GDM1 (cell line): ENCODE measurements at places on chromosomes 16 and 17.

- no peak for DNase-seq
These were observed 11.8 kb downstream of the MPO start for GRCh38 chr17:58268774-58269556.

DNA sequence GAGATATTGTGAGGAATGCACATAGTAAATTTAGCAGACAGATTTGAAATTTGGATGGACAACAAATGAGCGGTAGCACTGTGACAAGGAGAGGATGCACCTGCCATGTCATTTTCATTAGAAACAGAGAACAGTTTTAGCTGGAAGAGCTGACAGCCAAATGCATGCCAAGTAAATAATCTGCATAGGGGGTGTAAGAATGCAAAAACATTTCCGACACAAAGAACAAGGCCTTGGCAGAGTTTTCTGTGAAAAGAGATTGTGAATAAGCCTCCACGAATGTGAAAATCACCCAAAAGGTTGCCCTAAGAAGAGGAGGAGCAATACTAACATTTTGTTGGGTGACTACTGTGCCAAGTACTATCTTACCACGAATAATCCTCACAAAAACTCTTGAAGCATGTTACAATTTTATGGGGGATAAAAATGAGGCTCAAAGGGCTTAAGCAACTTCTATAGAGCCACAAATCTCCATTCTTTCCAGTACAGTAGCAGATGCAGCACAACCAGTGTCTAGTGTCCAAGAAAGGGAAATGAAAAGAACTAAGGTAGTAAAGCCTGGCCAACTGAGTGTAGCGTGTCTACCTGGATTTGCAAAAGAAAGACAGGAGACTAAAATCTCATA is 28.3 kb downstream of the TMEM100 start:
- no peak for DNase-seq

DNA sequence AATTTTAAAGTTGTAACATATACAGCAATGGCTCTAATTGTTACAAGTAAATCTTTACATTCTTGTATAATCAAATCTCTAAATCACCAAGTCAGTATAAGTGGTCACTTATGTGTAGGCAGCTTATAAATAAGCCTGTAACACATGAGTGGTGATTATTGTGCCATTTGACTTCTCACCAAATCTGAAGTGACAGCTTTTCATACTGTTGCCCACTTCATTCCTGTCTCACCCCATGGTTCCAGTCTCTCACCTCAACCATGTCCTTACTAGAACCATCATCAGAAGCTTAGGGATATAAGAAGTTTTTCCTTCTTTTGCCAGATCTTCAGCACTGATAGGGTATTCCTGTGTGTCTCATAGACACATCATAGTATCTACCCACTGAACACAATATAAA is 23.5 kb downstream of the TNRC6A start:
- DNase-seq, result no peak

- DNase-seq, result no peak
These were observed 994 bp downstream of the IGFBP4 start for GRCh38 chr17:40443988-40444899.

- no peak for DNase-seq
These were observed 130.8 kb downstream of the PMP22 start for GRCh38 chr17:15134363-15134762.

GRCh38 chr17:2379489-2380225 is 21.2 kb downstream of the MNT start:
- no peak for DNase-seq

DNA sequence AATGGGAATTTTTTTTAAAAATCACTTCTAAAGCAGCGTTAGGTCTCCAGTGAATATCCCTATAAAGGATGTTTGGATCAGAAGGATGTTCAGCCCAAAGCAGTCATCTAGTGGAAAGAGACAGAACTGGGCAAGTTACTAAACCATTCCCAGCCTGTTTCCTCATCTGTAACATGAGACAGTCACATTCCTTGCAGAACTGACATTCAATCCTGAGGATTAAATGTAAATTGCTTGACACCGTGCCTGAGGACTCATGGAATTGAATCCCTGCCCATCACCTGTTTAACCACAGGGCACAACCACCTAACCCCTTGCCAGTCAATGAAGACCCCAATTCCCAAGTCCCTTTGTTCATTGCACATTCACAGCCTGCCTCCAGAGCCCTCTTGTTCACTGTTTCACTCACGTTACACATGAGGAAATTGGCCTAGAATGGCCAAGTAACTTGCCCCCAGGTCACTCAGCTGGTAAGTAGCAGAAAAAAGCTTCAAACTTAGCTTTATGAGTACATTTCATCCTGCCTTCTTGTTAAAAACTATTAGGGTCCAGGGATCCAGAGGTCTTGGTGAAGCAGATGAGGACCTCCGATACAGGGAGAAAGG is 1.4 kb downstream of the CMTM2 start:
- no peak for DNase-seq
